T-cell (primary cell): ENCODE measurements at places on chromosomes 3 and 15. TPM values are rescaled to one million over a fixed set of nuclear protein-coding genes. Genes with fewer than 3 reads are reported as not detected.

The CFAP161 gene
- not detected for total RNA-seq

The MME gene
- total RNA-seq: 1.4 TPM

The IMPG2 gene
- 0.57 TPM for total RNA-seq

The SERINC4 gene
- total RNA-seq: 0.26 TPM

The ZFYVE19 gene
- total RNA-seq: 20.0 TPM

The SV2B gene
- 0.09 TPM for total RNA-seq

The SEMA6D gene
- total RNA-seq: not detected

The GATA2 gene
- 2.0 TPM for total RNA-seq

The GOLGA6A gene
- 0.13 TPM for total RNA-seq

The AGBL1 gene
- total RNA-seq: not detected

The NDUFB4 gene
- 59.3 TPM for total RNA-seq

GRCh38 chr3:145536461-145536860, 624.5 kb downstream of the PLOD2 start:
- DNase-seq: no peak

GRCh38 chr3:25603703-25604102, 61.0 kb downstream of the TOP2B start:
- DNase-seq: no peak

DNA sequence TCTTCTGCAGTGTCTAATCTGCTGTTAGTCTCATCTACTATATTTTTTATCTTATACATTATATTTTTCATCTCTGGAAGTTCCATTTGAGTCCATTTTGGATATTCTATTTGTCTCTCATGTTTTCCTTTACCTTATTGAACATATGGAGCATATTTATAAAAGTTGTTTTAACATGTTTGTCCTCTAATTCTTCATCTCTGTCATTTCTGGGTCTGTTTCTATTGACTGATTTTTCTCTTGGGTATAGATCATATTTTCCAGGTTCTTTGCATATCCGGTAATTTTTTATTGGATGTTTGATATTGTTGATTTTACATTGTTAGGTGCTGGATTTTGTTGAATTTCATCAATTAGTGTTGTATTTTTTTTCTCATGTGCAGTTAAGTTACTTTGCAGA, 37.5 kb upstream of the KLHL24 start:
- DNase-seq: no peak

- no peak for DNase-seq
Measured at GRCh38 chr3:73389117-73389813, 235.5 kb downstream of the PDZRN3 start.

GRCh38 chr15:93206893-93207292, 117.9 kb upstream of the RGMA start:
- DNase-seq: no peak

DNA sequence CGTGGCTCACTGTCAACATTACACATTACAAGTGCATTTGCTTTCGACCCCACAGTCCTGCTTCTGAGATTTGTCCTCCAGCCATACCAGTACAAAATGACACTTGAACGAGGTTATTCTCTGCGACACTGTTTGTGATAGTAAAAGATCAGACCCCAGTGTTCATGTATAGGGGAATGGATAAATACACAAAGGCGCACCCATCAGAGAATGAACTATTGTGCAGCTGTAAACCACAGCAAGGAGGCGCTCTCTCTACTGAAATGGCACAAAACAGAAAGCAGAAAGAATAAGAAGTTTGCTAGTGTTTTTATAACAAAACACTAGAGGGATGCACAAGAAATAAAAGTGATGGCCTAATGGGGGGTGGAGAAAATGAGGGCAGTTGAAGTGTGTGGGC, 4.9 kb upstream of the CHSY1 start:
- no peak for DNase-seq

DNA sequence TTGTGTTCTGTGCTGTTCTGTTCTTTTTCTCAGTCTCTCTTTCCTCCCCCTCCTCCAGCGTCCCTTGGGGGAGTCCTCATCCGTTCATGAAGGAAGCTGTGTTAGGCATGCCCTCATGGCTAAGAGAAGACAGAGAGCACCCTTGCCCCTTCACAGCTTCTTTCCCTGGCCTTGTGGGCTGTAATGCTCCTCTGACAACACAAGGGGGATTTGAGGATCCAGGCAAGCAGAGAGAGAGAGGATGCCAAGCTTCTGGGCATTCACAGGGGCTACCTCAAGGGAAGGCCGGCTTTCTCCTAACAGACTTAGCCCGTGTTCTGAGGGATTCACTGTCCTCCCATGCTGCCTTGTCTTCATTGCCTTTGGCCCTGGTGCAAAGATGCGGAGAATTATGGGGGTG, 389.5 kb downstream of the LRTM1 start:
- no peak for DNase-seq

- DNase-seq: no peak
Measured at GRCh38 chr3:106231086-106231485, 362.3 kb upstream of the CBLB start.

GRCh38 chr3:52372822-52373504, 56.8 kb downstream of the DNAH1 start:
- peak; percentile 37 for DNase-seq

GRCh38 chr3:16583551-16583950, 21.7 kb downstream of the DAZL start:
- DNase-seq: no peak

DNA sequence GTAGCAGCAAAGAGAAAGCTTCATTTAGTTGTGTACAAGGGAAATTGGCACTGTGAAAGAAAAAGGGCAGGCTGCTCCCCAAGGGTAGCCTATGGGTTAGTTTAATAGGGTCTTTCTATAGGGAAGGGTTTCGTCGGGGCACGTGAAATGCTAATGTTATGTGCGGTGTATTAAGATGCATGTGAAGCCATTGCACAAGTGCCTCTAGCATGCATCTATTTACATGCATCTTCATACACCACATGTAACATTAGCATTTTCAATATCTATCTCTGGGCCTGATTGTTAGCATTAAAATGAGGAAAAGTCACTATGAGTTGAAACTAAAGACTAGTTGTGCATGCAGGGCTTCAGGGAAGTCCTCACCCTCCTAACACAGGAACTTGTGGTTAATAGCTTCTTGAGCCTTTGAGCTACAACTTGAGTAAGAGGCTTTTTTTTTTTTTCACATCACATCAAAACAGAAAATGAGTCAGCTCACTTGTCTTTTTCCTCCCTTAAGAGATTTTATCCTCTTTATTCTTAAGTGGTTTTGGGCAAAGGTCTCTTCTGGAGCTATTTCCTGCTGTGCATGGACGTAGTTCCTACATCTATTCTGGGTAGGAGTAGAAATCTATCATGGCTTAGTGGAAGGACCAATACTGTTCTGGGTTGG, 613.4 kb downstream of the ZPLD1 start:
- DNase-seq: no peak

DNA sequence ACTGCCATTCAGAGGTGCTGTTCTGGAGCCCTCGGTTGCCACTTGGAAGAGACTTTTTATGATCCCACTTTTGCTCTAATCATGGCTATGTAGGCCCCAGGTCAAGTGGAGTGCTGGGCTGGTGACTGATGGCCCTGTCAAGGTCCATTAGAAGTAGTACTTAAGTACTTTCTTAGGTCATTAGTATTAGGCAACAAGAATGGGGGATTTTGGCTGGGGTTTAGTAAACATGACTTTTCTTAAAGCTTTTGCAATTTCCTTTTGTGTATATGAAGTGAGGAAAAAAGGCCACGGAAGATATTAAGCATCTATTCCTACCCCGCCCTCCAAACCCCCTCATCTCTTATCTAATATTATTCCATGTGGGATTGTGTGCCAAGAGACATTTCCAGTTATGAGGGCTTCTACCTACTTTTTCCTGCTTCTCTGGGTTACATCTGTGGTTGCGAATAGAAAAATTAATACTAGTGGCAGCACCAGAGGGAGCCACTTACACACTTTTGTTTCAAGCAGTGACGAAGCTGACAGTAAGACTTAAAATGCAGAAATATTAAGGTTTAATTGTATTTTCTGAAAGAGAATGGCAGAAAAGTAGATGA, 13.9 kb downstream of the NLGN1 start:
- DNase-seq: no peak

DNA sequence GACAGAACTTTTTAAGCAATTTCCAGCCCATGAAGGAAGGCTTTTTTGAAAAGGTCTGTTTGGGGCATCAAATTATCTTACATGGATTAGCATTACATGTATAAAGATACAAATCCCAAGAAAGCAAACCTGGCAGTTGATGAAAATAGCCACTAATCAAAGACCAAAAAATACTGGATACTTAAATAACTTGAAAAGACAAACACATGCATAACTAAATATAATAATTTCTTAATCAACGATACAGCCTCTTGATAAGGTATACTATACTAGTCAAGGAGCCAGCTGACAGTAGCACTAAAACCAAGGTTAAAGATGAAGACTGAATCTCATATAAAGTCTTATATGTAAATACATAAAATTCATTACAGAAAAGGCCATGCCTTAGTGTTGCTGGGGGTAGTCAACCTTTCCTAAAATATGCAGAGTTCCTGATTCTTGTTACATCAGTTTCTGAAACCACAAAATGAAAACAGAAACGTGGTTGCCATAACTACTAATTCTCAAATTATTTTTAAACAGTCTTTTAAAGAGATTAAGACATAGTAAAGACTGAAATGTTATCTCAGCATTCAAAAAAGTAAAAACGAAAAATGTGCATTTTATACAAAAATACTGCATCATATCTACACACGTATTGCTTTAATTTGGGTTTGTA, 2.0 kb downstream of the ANKRD28 start:
- DNase-seq: no peak

GRCh38 chr3:183548262-183548769, 7.2 kb downstream of the KLHL6 start:
- no peak for DNase-seq

- DNase-seq: no peak
Measured at GRCh38 chr3:164460851-164461250, 617.4 kb downstream of the SI start.

GRCh38 chr3:158802409-158803268, 785 bp downstream of the MFSD1 start:
- no peak for DNase-seq

DNA sequence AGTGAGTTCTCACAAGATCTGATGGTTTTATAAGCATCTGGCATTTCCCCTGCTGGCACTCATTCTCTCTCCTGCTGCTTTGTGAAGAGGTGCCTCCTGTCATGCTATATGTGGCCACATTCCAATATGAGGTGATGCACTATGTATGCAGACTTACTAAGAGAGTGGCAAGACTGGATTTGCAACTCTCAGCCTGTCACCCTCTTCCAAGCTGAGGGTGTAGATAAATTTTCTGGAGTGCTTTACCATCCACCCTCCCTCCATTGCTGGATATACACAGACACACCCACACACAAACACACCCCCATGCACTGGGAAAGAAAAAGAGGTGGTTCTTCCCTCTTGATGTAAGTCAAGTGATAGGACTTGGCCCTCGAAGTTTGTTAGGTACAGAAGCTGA, 30.2 kb upstream of the CHMP2B start:
- no peak for DNase-seq
